Caudate nucleus (tissue), 63 donors: ENCODE measurements at places on chromosomes 2 and 18.

DNA sequence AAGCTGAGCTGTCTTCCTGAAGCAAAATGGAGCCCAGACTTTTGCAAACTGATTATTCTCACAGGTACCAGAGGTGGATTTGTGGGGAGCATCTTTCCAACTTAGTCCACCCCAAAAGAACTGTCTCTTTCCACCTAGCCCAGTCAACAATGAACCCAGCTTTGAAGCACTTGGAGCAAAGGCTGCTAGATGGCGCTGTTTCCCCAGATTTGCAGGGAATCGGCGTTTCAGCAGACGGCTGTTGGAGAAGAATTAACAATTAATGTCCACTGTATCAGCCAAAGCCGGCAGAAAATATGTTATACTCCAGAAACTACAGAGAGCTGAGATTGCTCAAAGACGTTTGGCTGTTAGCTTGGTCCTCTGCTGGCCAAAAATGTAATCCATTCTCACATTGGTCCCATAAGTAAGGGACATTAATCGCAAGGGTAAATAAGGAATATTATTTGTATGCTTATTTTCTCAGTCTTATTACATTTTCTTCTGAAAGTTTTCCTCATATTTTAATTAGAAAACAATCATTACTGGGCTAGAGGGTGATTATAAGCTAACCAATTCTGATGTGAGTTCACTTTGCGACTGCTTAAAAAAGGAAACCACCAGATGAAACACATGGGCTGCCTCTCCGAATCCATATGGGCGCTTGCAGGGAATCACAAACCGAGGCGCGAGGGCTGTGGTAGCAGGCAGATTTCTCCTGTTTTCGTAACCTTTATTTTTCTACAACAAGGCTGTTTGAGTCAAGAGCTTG is 423.8 kb upstream of the MEX3C start:
- DNase-seq, result peak; percentile 43

- no peak for DNase-seq
These were observed 41.1 kb downstream of the CDC42EP3 start for GRCh38 chr2:37630301-37630700.

- no peak for DNase-seq
These were observed 150.8 kb downstream of the THSD7B start for GRCh38 chr2:136916131-136916530.

GRCh38 chr2:178632729-178633128 is 152.5 kb downstream of the PLEKHA3 start:
- no peak for DNase-seq

DNA sequence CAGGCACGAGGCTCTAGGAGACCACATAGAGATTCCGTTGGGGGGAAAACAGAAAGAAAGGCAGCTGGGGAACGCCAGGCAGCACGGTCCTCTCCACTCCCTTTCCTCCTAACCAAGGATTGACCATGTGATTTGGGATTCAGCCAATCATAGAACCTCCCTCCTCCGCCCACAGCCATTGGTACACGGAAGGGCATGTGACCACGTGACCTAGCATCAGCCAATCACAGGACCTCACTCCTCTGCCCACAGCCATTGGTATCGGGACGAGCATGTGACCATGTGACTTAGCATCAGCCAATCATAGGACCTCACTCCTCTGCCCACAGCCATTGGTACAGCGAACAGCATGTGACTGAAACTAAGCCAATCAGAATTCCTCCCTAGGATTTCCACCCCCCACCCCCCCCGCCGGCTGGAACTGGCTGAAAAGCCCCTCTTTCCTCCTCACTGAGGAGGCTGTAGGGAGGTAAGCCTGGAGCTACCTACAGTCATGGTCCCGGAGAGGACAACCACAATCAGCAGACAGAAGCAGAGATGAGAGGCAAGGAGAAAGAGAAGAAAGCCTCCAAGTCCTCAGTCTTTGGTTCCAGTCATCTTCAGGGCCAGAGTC is 7.6 kb downstream of the SERPINE2 start:
- no peak for DNase-seq

DNA sequence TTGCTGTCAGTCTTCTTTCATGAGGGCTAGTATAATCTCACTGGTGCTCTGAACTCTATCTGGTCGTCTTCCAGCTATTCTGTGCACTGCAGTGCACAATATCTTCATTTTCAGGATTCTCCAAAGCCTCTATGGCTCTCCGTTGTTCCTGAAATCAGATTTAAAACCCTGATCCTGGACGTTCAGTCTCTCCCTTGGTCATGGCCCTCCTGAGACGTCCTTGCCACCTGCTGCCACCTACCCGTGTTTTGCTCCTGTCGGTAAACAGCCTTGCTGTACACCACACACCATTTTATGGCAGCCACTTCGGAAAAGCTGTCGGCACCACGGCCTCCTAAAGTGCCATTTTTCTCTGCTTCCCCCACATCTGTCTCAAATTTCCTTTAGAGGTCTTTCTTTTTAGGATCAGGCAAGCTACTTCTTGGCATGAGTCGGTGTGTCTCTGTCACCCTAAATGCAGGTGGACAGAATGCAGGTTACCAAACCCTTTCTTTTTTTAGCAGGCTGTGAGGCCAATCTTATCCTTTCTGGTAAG is 170.0 kb downstream of the HRH4 start:
- DNase-seq, result no peak

- no peak for DNase-seq
These were observed 1.2 kb upstream of the HAAO start for GRCh38 chr2:42793334-42794270.

DNA sequence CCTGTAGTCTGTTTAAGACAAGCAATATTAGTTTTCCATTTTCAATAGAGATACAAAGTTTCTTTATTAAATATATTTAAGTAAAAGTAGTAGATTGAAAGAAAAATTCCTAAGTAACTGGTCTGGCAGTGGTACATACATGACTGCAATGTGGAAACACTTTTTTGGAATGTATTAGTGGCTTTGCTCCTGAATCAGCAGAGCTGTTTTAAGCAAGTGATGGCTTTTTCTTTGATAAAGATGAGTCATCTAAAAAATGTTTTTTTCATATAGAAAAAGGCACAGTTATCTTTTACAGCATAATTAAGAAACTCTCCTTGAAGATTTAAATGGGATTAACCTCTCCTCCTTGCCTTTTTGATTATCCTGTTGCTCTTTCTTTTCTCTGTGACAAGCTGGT is 34.9 kb downstream of the KDM3A start:
- no peak for DNase-seq

- DNase-seq, result no peak
These were observed 58.4 kb downstream of the ATOH8 start for GRCh38 chr2:85812094-85812735.

DNA sequence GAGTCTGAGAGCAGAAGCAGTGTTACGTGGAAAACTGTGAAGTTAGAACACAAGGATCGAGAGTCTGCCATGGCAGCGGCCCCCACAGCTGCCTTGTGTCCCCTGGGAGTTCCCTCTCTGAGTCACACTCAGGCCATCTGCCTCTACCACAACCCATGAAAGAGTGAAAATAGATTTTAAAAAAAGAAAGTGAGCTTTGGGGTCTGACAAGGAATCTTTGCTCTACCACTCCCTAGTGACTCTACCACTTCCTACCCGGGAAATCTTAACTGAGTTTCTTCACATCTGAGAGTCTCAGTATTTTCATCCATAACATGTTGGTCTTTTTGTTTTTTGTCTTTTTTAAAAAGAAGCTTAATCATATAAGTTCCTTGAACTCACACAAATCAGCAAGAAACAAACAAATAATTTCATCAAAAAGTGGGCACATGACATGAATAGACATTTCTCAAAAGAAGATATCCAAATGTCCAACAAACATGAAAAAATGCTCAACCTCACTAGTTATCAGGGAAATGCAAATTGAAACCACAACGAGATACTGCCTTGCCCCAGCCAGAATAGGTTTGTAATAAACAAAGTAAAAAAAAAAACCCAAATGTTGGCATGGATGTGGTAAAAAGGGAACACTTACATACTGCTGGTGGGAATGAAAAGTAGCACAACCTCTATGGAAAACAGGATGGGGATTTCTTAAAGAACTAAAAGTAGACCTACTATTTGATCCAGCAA is 2.4 kb upstream of the MSGN1 start:
- no peak for DNase-seq

GRCh38 chr2:98824256-98825019 is 93.5 kb upstream of the MGAT4A start:
- no peak for DNase-seq
